Central memory CD4-positive, alpha-beta T cell (primary cell): ENCODE measurements at places on chromosomes 6 and 20.
A peak's percentile ranks its signal among the peaks of the same experiment; 100 is the strongest.

GRCh38 chr6:44593539-44593944 is 206.0 kb downstream of the CDC5L start:
- DNase-seq: peak; percentile 21

- DNase-seq: no peak
Observed at GRCh38 chr6:100472674-100473073, 8.0 kb upstream of the SIM1 start.

GRCh38 chr6:108114841-108115597 is 40.5 kb upstream of the OSTM1 start:
- DNase-seq: no peak

- DNase-seq: no peak
Observed at GRCh38 chr6:2035046-2035445, 210.4 kb downstream of the GMDS start.

GRCh38 chr6:4435981-4436445 is 300.6 kb upstream of the ECI2 start:
- no peak for DNase-seq

DNA sequence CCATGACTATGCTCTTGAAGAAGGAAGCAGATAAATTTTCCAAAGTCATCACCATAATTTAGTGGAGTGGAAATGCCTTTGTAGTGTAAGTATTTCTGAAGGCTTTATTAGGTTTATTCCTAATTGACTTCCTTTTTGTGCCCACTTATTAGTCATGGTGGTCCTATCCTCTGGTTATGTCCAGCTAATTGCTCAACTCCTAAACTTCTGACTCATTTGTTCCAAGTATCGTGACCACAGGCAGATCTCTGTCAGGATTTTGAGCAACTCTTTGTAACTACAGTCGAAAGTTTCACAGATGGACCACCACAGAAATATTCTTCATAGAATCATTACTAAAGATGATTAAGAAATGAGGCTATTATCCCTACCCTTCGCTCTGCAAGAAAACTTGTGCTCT is 315.6 kb upstream of the PTCHD4 start:
- no peak for DNase-seq

- no peak for DNase-seq
Observed at GRCh38 chr6:31110825-31111582, 1.4 kb downstream of the C6orf15 start.

GRCh38 chr20:3209946-3210317 is 634 bp downstream of the ITPA start:
- DNase-seq: no peak

GRCh38 chr6:88298066-88298845 is 132.1 kb upstream of the CNR1 start:
- no peak for DNase-seq

GRCh38 chr6:26122005-26122388 is 34.8 kb downstream of the HFE start:
- DNase-seq: no peak

GRCh38 chr6:109322825-109323224 is 59.4 kb downstream of the CD164 start:
- DNase-seq: no peak

- DNase-seq: no peak
Observed at GRCh38 chr6:139757784-139758183, 383.3 kb upstream of the CITED2 start.

GRCh38 chr6:20441921-20442320 is 40.2 kb downstream of the E2F3 start:
- no peak for DNase-seq

- DNase-seq: no peak
Observed at GRCh38 chr6:105204768-105205167, 25.0 kb upstream of the POPDC3 start.

GRCh38 chr6:62441182-62441581 is 155.2 kb upstream of the KHDRBS2 start:
- DNase-seq: no peak

GRCh38 chr20:36937402-36937770 is 14.1 kb downstream of the SAMHD1 start:
- DNase-seq: no peak

DNA sequence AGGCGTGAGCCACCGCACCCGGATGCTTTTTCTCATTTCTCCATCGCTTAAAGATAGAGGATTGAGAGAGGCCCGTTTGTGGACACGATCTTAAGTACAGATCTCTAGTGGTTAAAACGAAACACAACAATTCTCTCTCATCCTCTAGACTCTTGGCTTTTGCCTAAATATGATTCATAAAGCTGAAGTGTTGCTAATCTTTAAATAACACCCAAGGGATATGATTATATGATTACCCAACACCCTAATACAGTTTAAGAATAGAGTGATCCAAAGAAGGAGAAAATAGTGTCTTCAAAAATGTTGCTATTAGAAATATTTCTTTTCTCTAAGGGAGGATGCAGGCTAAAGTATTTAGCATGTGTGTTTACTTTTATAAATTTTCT is 50.4 kb downstream of the MTHFD1L start:
- DNase-seq: no peak

DNA sequence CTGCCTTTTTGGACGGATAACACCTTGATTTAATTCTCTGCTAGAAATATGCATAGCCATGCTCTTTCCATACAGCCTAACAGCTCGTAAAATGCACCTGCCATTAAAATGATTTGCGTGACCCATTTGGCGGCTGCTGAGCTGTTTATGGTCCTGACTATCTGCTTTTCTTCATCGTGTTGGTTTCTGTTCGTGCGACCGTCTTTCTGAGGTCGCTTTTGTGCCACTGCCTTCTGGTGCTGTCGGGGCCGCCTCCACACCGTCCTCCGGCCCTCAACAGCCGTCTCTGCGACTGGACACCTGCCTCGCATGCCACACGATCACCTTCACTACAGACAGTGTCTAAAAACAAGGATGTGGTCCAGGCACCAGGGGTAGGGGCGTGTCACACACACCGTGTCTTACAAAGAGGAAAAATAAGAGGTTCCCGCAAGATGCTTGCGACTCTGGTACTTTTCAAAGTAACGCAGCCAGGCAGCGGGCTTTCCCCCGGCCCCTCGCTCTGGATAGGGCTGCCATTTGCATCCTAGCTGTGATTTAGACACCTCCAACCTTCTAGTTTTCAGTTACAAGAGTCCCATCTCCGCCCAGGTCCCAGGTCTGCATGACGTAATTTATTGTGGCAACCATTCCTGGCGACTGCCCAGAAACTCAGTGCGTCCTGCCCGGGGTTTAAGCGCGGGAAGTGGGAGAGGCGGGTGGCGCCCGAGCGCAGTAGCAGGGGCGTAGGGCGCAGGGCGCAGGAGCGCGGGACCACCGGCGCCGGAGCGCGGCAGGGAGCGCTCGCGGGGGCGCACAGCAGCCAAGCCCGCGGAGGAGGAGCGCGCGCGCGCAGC is at the start of gene STMND1:
Gene STMND1, plus strand, starts transcription at position 629 of the 836 bp plus-strand sequence. CDS start 208 bp downstream, outside the sequence.
- no peak for DNase-seq

DNA sequence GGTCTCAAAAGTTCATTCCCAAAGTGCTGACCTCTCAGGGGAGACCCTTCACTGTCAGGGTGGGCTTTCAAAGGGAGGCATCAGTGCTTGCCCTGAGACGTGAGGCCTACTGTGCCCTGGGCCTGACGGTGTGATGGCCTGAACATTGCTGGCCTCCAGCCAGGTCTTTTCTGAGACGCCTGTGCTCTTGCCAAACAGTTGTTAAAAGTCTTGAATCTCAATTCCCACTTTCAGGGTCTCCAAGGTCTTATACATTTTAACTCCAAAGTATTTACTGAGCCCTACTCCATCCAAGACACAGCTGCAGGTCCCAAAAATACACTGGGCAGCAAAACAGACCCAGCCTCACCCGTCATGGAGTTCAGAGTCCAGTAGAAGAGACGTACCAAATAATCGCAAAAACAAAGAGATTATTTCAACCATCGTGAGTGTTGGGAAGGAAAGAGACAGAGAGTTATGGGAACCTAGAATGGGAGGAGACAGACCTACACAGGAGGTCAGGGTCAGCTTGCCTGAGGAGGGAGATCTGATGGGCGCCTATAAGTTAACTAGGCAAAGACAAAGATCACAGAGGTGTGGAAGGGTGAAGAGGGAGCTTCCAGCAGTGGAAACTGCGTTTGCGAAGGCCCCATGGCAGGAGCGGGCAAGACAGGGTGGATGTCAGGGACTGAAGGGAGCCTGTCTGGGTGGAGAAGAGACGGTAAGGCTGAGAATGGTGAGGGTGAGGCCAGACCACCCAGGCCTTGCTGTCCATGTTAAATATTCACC is 446.3 kb downstream of the PREX1 start:
- no peak for DNase-seq

- DNase-seq: no peak
Observed at GRCh38 chr6:80449726-80450125, 343.3 kb downstream of the BCKDHB start.

GRCh38 chr6:85971238-85971637 is 328.6 kb upstream of the SYNCRIP start:
- DNase-seq: no peak

DNA sequence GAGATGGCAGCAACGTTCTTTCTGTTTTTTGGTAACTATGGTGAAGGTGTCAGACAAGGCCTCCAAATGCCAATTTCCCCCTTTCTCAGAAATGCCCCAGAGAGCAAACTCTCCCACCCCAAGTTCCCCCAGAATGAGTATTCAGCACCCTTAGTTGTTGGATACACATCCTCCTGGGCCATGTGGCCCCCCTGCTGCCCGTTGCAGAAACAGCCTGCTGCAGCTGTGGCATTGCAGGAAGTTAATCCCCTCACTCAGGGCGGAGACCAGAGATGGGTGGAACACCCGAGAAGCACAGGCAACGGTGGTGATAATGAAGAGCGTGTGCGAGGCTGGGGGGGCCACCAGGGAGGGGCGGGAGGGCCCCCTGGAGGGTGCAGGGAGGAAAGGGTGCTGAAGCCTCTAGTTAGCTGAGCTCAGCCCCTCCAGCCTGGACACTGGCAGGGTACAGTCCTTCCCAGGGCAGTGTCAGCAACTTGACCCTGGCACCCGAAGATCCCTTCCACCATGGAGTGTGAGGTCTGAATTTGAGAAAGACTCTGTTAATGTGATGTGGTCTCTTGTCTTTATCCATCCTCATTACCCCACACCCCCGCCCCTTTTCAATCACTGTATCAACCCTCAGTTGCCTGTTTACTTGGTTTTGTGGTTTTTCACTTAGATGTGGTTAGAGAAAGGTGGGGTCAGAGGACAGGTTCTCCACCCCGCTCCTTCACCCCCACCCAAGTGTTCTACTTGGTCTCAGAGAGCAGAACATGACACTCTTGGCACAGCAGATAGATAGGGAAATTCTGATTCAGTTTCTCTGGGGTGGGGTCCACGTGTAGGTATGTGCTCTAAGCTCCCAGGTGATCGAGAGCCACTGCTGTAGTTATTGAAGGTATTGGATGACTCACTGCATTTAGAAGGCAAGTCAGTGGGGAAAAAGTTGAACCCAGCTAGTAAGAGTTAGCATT is 208.8 kb upstream of the SUPT3H start:
- DNase-seq: peak; percentile 90

- no peak for DNase-seq
Observed at GRCh38 chr20:35791821-35792220, 20.0 kb downstream of the PHF20 start.

GRCh38 chr20:19510611-19511010 is 247.4 kb upstream of the RIN2 start:
- no peak for DNase-seq

GRCh38 chr6:20024978-20025377 is 187.3 kb downstream of the MBOAT1 start:
- no peak for DNase-seq

DNA sequence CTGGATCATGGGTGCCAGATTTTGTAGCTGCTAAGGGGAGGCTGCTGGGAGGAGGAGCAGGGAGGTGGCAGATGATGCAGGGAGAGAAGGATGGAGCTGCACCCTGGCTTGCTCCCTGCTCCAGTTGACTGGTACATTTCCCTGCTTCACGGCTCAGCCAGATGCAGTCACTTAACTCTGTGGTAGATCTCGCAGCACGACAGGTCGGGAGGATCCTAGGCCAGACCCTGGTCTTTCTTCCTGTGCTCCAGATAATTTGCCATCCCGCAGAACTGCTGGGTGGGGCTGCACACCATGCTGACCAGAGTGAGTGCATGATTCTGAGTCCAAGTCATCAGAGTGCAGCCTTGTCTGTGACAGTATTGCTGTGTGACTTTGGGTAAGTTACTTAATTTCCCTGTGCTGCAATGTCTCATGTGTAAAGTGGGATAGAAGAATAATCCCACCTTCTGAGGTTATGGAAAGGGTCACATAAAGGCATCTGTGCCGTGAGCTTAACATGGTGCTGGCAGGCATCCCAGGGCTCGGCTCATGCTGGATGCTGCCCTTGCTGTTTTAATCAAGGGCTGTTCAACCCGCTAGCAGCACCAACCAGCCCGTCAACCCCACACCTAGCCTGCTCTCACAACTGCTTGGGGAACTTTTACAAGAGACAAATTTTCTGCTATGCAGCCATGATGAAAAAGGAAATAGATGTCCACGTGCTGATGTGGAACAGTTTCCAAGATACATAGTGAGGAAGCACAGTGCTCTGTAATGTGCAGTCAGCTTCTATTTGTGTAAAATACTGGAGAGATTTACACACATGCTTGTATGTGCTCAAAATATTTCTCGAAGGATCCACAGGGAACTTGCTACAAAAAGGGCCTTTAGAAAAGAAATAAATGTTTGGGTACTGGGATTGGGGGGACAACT is 257.9 kb downstream of the CDH26 start:
- DNase-seq: no peak

GRCh38 chr6:166697113-166697512 is 70.1 kb upstream of the RPS6KA2 start:
- no peak for DNase-seq

GRCh38 chr20:33560026-33560425 is 70.1 kb downstream of the CBFA2T2 start:
- no peak for DNase-seq

- no peak for DNase-seq
Observed at GRCh38 chr6:108113557-108114519, 39.3 kb upstream of the OSTM1 start.

- peak; percentile 63 for DNase-seq
Observed at GRCh38 chr20:62921119-62921687, 5.1 kb downstream of the DIDO1 start.

- no peak for DNase-seq
Observed at GRCh38 chr6:126300126-126300525, 39.8 kb upstream of the CENPW start.

- DNase-seq: no peak
Observed at GRCh38 chr6:32191696-32192607, 491 bp downstream of the GPSM3 start.

- DNase-seq: peak; percentile 52
Observed at GRCh38 chr6:26232940-26233648, 131.9 kb upstream of the BTN3A2 start.

GRCh38 chr6:37077905-37078296 is 72.4 kb downstream of the FGD2 start:
- no peak for DNase-seq
